Hepatic stellate cell (primary cell): ENCODE measurements at places on chromosomes 7 and 10.

DNA sequence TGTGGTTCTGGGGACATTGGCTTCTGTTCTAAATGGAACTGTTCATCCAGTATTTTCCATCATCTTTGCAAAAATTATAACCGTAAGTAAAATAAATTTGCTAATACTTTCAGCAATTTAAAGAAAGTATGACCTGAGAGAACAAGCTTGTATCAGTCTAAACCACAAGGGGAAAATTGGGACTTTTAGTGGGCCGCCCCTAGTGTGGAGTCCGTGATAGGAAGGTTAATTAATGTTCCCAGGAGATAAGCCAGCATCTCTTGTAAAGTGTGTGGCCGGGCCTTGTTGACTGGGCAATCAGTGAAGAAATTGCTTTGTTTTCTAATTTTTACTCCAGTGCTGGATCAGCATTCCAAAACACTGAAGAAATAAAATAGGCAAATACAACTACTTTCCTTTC lies 83.0 kb downstream of the ABCB5 start:
- no peak for DNase-seq

DNA sequence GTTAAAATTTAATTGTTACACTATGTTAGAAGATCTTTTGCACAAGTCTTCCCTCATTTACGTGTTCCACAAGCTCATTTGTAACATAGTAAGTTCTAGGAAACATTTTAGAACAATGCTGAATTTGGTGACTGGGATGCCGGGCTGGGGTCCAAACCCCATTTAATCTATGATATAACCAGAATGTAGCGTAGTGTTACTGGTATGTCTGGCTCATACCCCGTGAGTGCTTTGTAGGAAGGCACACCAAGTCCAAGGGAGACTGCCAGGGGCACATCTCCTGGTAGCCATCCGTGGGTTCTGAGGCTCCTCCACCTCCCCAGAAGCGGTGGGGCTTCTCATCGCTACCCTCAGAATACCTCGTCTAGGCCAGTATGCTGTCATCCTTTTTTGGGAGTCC lies 21.3 kb upstream of the TMEM236 start:
- DNase-seq, result no peak

DNA sequence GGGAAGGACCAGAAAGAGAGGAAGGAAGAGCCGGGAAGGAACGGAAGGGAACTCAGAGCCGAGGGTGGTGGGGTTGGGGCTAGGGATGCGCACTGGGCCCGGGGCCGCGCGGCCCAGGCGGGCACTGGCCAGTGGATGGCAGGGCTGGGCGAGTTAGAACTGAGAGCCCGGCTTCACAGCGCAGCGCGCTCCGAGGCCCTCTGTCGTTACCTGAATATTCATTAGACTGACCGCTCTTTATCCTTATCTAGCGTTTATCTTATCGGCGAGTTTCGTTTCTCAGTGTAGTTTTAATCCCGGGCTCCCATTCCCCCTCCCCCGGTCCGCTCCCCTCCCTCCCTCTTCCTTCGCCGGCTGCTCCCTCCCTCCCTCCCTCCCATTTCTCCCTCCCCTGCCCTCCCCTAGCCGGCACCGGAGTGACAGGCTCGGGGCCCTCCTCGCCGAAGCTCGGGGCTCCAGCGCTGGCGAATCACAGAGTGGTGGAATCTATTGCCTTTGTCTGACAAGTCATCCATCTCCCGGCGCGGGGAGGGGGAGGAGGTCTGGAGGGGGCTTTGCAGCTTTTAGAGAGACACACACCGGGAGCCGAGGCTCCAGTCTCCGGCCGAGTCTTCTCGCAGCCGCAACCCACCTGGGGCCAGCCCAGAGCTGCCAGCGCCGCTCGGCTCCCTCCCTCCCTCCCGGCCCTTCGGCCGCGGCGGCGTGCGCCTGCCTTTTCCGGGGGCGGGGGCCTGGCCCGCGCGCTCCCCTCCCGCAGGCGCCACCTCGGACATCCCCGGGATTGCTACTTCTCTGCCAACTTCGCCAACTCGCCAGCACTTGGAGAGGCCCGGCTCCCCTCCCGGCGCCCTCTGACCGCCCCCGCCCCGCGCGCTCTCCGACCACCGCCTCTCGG lies at the start of gene PAX2:
PAX2 (plus strand) TSS at position 596 of the 895 bp plus-strand sequence. CDS start 679 bp downstream, outside the sequence.
- DNase-seq, result peak; percentile 32

DNA sequence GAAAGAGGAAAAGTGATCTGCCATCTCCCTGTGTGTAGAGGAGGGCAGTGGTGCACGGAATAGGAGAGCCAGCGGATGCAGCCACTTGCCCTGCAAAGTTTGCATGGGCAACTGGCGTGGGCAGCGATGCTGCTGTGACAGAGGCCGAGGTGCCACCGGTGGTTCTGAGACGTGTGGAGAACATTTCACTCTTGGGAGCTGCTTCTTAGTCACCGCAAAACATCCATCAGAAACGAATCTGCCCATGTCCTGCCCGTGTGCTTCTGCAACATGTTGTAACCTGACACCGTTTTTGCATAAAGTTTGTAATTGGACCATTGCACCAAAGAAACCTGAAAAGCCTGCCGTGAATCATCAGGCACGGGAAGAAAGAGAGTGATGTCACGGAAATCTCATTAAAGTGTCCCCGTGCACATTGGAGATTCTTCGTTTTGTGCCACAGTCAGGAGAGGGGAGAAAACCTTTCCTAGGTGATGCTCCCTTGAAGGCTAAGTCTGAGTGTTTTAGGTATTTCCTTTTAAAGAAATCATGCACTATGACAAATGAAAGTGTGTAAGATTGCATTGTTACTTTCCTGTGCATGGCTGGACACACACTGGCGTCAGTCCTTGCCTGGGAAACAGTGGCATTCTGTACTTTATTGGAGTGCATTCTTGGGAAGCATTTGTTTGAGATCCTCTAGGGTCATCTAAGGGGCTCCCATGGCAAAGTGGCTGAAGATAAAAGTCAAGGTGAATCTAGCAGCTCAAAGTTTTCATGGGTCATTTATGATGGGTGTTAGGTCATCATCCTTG lies 302.6 kb downstream of the KLF6 start:
- peak; percentile 68 for DNase-seq

DNA sequence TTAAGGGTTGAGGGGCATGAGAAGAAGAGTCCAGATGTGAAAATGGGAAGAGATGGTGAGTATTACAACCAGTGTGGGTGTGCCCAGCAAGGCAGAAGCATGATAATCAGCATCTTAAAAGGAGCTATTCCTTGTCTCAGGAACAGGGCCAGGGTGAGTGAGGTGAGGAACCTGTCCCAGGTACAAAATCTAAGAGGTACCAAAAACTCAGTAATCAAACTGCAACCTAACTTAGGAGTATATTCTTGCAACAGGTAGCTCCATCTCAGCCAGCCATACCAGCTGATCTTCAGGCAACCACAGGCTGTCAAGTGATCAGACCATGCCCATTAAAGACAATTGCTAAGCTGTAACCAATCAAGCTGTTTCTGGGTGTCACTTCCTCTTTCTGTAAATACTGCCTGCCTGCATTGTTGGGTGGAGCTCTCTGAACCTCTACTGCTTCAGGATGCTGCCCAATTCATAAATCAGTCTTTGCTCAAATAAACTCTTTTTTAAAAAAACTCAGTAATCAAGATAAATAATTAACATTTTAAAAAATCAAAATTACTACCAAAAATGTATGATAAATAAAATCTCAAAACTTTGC lies 7.4 kb downstream of the KEL start:
- DNase-seq, result no peak

- no peak for DNase-seq
Observed at GRCh38 chr7:149229526-149229925, 9.9 kb upstream of the ZNF212 start.

GRCh38 chr10:88540351-88540750 lies 42.8 kb downstream of the RNLS start:
- DNase-seq, result no peak
